ENCODE measurements at places on chromosomes 2 and 18.

DNA sequence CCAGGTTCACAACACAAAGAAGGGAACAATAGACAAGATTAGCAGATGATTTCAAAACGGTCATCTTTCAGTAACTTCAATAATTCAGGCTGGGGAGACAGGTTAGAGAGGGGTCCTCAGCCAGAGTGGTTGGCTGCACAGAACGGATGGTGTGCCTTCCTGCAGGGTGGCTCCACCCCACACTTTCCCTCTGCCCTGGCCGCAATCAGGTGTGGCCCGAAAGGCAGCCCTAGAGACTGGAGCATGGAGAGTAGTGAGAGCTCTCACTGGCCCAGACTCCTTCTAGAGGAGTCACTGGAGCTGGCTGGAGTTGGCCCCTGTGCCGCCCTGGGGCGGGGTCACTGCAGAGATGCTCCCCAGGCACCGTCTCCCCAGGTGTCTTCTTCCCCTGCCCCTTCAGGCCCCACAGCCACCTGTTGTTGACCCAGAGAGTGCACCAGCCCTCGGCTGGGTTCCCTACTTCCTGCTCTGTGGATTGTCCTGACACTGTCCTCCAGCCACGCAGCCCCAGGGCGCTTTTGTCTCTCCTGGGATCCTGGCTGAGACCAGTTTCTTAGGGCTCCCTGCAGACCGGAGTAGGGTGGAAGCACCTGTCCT, 126.8 kb downstream of the PXDN start:
- H3K27me3 ChIP-seq: peaks cover 9% of the 10 kb centered on the region
- no peak overlapping the region for H3K4me3 ChIP-seq
- no peak overlapping the region for H3K27ac ChIP-seq
- DNase-seq: no peak

- no peaks in the 10 kb centered on the region for H3K27me3 ChIP-seq
- no peaks in the 10 kb centered on the region for H3K4me1 ChIP-seq
- no peak overlapping the region for H3K27ac ChIP-seq
Observed at GRCh38 chr2:22692746-22693145, 692.2 kb upstream of the KLHL29 start.

DNA sequence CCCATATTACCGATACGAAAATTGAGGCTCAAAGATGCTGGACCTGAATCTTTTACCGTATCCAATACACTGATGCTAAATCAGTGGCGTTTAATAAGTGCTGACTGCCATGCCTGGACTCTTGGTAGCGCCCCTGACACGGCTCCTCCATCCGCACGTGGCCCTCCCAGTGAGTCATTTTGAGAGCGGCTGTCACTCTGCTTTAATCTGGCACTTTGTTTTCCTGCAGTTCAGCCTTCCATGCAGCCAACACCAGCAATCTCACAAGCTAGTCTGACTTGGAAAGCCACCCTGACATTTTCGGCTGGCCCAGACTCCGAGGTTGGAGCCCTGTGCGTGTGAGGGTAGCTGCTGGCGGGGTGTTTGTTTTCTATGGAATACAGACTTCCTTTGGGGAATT, 155.1 kb upstream of the LMAN1 start:
- H3K4me3 ChIP-seq: no peak overlapping the region
- no peaks in the 10 kb centered on the region for H3K4me1 ChIP-seq
- peaks cover 41% of the 10 kb centered on the region for H3K27me3 ChIP-seq
- H3K36me3 ChIP-seq: no peaks in the 10 kb centered on the region

GRCh38 chr2:138516030-138516704, 14.6 kb downstream of the SPOPL start:
- peak overlapping the region; percentile 27 for H3K27ac ChIP-seq
- DNase-seq: no peak
- no peaks in the 10 kb centered on the region for H3K27me3 ChIP-seq
- H3K4me1 ChIP-seq: peaks cover 41% of the 10 kb centered on the region
- peaks cover 3% of the 10 kb centered on the region for H3K36me3 ChIP-seq

DNA sequence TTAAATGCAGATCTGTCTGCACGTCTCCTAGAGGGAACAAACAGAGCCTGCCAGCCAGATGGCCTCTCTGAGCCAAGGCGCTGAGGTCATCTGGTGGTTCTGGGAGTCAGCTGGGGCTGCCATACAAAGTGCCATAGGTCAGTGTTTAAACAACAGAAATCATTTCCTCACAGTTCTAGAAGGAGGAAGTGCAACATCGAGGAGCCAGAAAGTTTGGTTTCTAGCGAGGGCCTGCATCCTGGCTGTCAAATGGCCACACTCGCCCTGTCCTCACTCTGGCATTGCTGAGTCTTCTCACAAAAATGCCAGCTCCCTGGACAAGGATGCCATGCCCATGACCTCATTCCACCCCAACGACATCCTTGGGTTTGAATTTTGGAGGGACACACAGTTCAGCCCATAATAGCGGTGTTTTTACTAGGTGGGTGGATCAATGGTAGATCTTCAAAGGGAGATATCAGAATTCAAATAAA, 59.6 kb downstream of the MYT1L start:
- DNase-seq: no peak
- H3K27me3 ChIP-seq: peaks cover 16% of the 10 kb centered on the region
- H3K36me3 ChIP-seq: no peaks in the 10 kb centered on the region

Measured in T-helper 17 cell (primary cell).